ENCODE measurements at places on chromosomes 13 and 19.

DNA sequence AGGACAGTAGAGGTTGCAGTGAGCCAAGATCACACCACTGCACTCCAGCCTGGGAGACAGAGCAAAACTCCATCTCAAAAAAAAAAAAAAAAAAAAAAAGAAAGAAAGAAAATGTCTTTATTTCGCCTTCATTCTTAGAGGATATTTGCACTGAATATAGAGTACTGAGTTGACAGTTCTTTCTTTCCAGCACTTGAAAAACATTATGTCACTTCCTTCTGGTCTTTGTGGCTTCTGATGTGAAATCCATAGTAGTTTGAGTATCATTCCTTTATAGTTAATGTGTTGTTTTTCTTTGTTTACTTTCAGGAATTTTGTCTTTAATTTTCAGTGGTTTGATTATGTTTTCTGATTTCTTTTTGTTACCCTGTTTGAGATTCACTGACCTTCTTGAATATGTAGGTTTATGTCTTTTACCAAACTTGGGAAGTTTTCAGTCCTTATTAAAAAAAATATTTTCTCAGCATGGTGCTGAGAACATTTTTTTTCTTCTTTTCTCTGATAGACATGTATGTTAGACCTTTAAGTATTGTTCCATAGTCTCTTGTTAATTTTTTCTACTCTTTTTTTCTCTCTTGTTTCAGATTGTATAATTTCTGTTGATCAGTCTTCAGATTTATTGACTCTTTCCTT, 50.1 kb downstream of the PCCA start:
- DNase-seq: no peak

DNA sequence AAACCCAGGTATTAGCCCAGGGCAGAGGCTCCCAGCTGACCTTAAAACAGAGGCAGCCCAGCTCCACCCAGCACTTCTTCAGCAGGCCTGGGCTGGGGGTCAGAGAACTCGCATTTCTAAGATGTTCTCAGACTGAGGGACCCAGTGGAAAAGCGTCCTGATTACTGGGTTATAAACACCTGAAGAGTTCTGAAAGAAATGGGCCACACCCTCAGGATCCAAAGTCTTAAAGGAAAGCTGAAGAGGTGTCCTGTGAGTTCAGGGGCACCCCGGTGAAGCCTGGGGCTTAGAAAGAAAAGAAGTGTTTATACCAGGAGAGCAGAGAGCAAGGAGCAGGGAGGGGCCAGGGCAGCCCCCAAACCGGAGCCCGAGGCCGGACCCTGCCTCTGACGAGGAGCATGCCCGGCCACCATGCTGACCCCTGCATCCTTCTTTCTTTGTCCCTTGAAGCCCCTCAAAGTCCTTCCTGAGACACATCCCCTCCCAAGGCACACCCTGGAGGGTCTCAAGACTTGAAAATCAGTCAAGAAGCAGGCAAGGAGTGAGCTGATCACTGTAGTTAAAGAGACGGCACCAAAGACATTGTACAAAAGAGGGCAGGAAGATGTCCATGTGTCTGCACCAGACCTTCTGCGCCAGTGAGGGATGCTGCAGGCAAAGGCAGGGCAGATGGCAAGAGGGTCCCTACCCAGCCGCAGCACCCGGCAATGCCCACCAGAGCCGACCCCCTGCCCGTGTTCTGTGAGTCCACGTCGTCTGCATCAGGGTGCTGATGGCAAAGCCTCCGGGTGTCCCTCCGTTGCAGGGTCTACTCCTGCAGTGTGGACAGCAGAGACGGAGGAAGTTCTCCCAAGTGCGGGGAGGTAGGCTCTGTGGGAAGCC, 10.6 kb upstream of the RAB20 start:
- DNase-seq: no peak

DNA sequence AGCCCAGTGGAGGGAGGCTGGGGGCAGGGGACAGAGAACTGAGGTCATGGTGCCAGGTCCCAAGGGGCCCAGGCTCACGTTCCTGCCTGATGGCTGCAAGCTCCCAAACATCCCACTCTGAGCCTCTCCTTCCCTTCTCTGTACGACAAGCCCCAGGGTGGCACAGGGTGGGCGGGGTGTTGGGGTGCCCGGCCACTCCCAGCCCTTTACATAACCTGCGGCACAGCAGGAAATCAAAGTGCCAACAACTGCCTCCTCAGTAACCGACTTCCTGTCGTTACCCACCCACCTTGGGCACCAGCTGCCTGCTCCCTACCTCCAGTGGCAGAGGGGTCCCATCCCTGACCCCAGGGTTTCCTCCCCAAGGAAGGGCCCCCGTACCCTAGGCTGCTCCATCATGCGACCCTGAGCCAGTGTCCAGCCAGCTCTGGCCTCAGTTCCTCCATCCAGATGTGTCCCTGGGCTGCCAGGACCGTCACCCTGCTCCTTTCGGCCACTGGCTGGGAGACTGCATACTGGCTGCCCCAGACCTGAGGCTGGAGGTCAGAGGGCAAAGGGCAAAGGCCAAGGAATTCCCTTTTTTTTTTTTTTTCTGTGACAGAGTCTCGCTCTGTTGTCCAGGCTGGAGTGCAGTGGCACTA, 27.7 kb upstream of the NFIC start:
- peak; percentile 77 for DNase-seq

DNA sequence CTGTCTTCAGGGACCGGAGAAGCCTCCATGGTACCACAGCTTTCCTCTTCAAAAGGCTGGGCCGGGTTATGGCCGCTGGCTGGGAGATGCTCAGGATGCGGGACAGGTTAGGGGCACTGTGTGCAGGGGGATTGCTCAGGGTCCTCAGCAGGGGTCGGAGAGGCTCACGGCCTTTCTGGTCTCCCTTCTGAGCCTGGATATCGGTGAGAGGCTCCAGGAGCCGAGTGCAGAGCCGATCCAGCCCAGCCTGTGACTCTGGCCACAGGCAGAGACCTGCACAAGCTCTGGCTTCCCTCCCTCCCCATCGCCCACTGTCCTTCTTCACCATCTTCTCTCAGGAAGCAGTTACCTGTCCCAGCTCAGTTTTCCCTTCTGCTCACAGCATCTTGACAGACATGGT, 306.0 kb downstream of the ZNF536 start:
- no peak for DNase-seq

GRCh38 chr13:112837371-112838037, 131.5 kb upstream of the MCF2L start:
- DNase-seq: no peak

- no peak for DNase-seq
Observed at GRCh38 chr13:32059511-32059984, 28.0 kb downstream of the FRY start.

DNA sequence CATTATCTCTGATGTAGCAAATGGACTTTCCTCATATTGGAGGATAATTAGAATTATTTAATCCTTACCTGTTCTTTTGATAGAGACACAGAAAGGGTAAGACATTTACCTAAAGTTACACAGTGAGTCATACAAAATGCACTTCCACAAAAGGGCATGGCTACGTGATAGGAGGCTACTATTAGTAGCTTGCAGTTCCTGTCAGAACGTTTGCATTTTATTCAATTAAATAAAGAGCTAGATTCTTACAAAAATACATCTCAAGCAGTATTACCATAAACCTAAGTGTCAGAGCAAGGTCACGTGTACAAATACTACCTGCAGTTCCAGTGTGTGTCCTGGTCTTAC, 120.6 kb downstream of the ESD start:
- DNase-seq: no peak

DNA sequence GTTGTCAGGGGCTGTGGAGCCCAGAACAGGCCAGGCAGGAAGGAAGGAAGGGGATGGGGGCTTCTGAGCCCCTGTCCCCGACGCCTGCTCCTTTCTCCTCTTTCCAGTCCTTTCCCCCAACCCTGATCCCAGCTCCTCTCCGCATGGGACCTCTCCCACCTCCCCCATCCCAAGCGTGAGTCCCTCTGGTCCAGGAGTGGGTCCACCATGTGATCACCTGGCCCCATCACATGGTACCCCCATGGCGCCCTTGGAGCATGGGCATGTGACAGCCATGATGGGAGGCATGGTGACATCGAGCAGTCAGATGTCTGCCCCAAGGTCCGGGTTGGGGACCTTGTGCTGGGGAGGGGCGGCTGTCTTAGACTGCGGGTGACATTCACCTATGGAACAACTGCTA, 9.2 kb downstream of the RYR1 start:
- DNase-seq: no peak

GRCh38 chr19:2578391-2578890, 102.5 kb downstream of the GADD45B start:
- no peak for DNase-seq

- DNase-seq: no peak
Observed at GRCh38 chr13:99717959-99718674, 216.8 kb downstream of the TM9SF2 start.

DNA sequence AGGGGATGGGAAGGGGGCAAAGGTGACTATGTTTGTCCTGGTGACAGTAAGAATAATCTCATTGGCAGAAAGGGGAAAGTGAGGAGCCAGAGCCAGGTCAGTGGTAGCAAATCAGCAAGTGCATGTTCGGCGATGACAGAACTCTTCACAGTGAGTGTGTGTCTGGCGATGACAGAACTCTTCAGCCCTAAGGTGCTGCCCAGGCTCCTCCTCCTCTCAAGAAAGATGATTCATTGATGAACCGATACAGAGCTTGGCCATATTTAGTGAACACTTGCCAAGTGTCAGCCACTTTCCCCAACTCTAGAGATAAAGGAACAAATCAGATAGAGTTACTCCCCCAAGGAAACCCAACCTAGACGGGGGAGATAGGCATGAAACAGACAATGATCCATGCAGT, 199.3 kb upstream of the UBL3 start:
- no peak for DNase-seq

- no peak for DNase-seq
Observed at GRCh38 chr19:41709951-41710645, 1.7 kb downstream of the CEACAM5 start.

GRCh38 chr19:33859016-33859415, 62.3 kb downstream of the KCTD15 start:
- DNase-seq: no peak

DNA sequence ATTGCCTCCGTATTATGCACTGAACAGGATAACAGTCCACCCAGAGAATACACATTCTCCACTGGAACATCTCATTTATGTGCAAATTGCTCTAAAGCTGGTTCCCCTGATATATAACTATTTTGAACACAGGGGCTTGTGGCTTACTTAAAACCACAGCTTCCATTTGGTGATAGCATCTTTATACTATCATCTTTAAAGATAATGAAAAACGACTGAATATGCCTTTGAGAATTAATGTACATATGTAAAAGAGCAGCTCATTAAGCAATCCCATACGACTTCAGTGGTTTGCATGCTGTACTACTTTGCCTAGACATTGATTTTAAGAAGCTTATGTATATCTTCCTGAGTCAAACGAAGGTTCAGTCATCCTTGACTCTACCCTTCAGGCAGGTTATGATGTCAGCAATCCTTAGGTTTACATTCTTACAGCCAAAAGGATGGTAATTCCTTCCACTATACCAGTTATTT, 40.8 kb downstream of the BRD4 start:
- no peak for DNase-seq

DNA sequence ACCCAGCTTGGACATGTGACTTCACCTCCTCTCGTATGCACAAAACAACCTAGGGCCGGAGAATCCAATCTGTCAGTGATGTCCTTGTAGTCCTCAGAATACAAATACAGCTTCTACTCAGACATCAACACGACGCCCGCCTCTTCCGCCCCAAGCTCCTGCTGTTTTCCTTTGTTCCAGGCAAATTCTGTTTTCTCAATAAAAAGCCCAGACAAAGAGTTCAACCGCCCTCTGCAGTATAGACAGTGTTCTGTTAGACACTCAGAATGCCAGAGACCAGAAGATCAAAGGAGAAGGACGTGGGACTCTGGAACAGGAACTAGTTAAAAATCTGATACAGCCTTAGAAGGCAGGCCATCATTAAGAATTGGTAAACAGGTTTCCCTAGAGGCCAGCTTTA, 42.0 kb upstream of the GGACT start:
- no peak for DNase-seq

DNA sequence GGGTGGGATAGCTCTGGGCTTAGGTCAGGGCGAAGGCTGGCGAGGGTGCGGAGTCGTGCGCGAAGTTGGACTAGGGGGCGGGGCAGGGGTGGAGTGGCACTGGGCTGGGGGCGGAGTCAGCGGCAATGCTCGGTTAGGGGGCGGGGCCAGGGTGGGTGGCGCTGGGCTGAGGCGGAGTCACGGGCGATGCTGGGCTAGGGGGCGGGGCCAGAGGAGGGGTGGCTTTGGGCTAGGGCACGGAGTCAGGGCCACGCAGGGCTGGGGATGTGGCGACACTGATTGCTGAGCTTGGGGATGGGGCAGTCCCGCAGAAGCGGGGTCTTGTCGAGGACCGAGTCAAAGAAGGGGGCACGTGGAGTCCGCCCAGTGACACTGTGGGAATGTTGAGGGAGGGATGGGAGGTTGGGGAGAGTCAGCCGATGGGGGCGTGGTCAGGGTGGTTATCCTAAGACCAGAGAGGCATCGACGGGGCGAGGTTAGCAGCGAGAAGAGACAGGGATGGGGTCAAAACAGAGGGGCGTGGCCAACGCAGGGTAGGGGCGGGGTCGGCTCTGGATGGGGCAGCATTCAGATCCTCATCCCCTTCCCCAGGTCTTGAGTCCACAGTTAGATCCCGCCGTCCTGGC, 8.7 kb downstream of the HOMER3 start:
- peak; percentile 70 for DNase-seq

DNA sequence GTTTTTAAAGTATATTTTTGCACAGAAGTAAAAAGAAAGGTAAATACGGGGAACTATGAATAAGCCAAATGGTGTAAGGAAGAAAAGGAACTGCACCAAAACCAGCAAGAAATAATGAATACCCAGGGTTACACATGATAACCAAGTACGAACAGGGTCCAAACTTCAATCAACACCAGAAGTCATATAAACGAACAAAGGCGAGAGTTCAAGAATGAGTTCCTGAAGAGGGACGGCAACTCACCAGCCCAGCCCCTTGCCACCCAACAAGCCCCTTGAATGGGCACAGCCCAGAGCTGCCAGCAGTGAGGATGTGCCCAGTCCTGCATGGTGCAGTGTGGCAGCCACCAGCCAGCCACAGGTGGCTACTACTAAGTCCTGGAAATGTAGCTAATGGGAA, 132.1 kb downstream of the RNF17 start:
- DNase-seq: no peak

DNA sequence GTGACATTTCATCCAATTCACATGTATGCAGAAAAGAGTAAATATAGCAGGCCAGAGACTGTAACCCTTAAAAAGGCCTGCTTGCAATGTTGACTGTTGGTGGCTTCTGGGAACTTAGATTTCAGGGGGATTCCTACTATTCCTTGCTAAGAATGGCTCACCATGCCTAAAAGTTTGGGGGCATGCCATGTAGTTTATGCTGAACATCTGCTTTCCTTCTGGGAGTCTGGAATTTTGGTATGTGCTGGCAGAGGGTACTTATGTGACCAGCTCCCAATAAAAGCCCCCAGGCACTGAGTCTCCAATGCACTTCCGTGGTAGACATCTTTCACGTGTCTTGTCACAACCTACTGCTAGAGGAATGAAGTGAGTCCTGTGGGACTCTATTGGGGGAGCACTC, 88.4 kb upstream of the PCDH8 start:
- DNase-seq: no peak

DNA sequence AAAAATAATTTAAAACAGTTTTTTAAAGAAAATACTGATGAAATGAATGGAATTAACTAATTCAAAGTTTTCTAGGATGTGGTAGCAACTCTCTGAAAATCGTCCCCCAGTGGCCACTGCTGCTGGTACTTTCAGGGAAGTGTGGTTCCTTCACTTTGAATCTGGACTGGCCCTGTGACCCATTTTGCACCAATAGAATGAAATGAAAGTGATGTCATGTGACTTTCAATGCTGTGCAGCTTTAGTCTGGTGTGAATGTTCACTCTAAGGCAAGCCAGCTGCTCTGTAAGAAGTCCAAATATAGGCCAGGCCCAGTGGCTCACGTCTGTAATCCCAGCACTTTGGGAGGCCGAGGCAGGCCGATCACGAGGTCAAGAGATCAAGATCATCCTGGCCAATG, 26.4 kb upstream of the HNRNPA1L2 start:
- no peak for DNase-seq

GRCh38 chr19:41646589-41647204, 19.8 kb upstream of the CEACAM4 start:
- no peak for DNase-seq

Data from CD4-positive, alpha-beta memory T cell (primary cell).